Stimulated activated CD4-positive, alpha-beta T cell treated with anti-CD3 and anti-CD28 coated beads, Interleukin-1b, Interleukin-23, amount 100 ng/mL, for 1 hour (primary cell): ENCODE measurements at places on chromosomes 4 and X.

GRCh38 chr4:150821641-150822040, 193.4 kb downstream of the LRBA start:
- no peak for DNase-seq

DNA sequence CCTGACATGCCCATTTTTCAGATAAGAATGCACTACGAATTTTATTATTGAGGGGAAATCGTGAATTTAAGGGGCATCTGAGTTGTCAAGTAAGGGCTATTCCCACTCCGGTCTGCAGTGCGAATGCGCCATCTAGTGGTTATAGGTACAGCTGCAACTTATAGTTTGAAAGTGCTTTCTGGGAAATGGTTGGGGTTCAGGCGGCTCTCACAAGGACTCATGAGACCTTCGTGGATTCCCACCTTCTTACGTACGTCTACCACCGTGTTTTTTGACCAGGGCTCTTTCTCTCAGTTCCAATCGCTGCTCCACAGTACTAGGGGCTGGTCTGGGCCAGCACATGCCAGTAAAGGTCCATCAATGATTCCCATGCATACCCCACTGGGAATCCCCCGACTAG, 12.3 kb downstream of the MSL3 start:
- DNase-seq: no peak

GRCh38 chr4:63558709-63559108, 850.5 kb downstream of the TECRL start:
- DNase-seq: no peak

GRCh38 chr4:38710053-38710452, 46.1 kb downstream of the KLF3 start:
- no peak for DNase-seq

- DNase-seq: no peak
Observed at GRCh38 chr4:73589261-73589847, 30.9 kb downstream of the RASSF6 start.
